IgD-negative memory B cell (primary cell): ENCODE measurements at places on chromosomes 1 and 21. TPM values are rescaled to one million over a fixed set of nuclear protein-coding genes. Genes with fewer than 3 reads are reported as not detected.

The GJA9 gene
- polyA plus RNA-seq, result not detected

The PLCH2 gene
- polyA plus RNA-seq, result 0.66 TPM

The SELP gene
- polyA plus RNA-seq, result 2.2 TPM

The COL8A2 gene
- polyA plus RNA-seq, result not detected

The CCT3 gene
- 172 TPM for polyA plus RNA-seq

The PIK3R3 gene
- polyA plus RNA-seq, result 0.24 TPM

The MROH9 gene
- polyA plus RNA-seq, result not detected

The MYOG gene
- polyA plus RNA-seq, result not detected

The PGLYRP4 gene
- polyA plus RNA-seq, result not detected

The MINDY1 gene
- 2.3 TPM for polyA plus RNA-seq

The RNF186 gene
- not detected for polyA plus RNA-seq

The CR1L gene
- not detected for polyA plus RNA-seq

The KPRP gene
- not detected for polyA plus RNA-seq

The SLC44A3 gene
- not detected for polyA plus RNA-seq
